ENCODE measurements at places on chromosomes 13 and 19.

GRCh38 chr13:66974174-66974573 is 256.0 kb downstream of the PCDH9 start:
- DNase-seq, result no peak

DNA sequence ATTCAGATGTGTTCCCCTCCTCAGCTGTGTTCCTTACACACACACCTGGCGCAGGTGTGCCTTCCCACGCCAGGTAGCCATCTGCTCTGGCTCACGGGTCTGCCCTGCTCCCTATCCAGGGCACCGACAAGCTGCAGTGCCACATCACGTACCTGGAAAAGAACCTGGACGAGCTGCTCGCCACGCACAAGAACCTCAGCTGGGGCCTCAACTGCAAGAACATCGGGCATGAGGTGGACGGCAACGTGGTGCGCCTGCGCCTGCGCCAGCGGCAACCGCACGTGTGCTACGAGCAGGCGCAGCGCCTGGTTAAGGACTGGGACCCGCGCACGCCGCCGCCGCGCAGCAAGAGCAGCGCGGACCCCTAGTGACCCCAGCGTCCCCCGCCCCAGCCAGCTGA is 26.5 kb upstream of the CASP14 start:
- DNase-seq, result no peak

- no peak for DNase-seq
Measured at GRCh38 chr19:4589579-4590410, 30.3 kb upstream of the SEMA6B start.

- no peak for DNase-seq
Measured at GRCh38 chr19:56601375-56601774, 6.3 kb downstream of the ZNF71 start.

- no peak for DNase-seq
Measured at GRCh38 chr19:44640518-44640917, 3.2 kb upstream of the PVR start.

- no peak for DNase-seq
Measured at GRCh38 chr13:25215253-25215575, 43.1 kb upstream of the AMER2 start.

- no peak for DNase-seq
Measured at GRCh38 chr13:112069061-112069844, 2.3 kb downstream of the SOX1 start.

DNA sequence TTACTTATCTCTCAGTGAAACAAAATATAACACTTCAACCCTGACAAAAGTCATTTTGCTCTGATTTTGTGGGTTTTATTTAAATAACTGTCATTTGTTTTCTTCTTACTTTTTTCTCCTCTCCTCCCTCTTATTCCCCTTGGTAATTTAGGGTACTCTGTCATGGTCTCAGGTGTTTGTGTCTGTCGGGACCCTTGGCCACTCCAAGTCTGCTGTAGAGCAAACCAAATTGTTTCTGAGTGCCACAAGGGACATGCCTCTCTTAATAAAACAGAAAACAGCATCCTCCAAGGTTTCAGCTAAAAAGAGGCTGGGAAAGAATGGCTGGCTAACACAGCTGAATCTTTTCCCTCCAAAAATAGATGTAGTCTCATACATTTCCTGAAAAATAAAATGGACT is 573.1 kb upstream of the KLF12 start:
- DNase-seq, result no peak

DNA sequence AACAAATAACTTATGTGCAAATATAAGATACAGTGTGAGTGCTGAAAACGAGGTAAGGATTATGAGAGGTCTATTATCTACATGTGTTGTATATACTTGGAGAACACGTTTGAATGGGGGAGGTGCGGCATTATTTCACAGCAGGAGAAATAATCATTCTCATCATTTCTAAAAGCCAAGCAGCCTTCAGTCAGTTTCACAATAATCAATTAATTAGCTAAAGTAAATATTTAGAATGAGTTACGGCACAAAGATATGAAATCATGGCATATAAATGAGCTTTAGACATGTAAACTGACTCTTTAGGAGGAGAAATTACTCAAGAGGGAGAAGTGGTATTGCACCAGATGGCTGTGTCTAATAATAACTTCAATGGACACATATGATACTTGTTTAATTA is 366.6 kb downstream of the DNAJC15 start:
- DNase-seq, result no peak

- DNase-seq, result no peak
Measured at GRCh38 chr13:74005320-74006157, 128.7 kb downstream of the KLF12 start.

DNA sequence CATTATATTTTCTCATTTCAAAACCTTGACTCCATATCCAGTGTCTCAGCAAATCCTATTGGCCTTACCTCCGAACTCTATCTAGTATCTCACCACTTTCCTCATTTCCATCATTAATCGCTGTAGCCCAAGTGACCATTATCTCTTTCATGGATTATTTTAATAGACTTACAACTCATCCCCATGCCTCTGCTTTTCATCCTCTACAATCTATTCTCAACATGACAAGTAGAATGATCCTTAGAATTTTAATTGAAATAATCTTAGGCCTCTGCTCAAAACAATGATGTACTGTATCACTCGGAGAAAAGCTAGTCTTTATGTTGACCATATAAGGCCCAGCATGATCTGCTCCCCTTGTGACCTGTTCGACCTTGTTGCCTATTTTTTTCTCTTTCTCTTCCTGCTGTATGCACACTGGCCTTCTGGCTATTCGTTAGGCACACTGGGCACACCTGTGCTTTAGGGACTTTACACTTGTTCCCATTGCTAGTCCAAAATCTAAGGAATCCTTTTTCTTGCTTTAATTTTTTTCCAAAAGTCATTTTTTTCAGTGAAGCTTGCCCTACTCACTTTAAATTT is 21.4 kb downstream of the DNAJC15 start:
- peak; percentile 70 for DNase-seq

- DNase-seq, result no peak
Measured at GRCh38 chr19:18278521-18279265, 2.7 kb downstream of the JUND start.

DNA sequence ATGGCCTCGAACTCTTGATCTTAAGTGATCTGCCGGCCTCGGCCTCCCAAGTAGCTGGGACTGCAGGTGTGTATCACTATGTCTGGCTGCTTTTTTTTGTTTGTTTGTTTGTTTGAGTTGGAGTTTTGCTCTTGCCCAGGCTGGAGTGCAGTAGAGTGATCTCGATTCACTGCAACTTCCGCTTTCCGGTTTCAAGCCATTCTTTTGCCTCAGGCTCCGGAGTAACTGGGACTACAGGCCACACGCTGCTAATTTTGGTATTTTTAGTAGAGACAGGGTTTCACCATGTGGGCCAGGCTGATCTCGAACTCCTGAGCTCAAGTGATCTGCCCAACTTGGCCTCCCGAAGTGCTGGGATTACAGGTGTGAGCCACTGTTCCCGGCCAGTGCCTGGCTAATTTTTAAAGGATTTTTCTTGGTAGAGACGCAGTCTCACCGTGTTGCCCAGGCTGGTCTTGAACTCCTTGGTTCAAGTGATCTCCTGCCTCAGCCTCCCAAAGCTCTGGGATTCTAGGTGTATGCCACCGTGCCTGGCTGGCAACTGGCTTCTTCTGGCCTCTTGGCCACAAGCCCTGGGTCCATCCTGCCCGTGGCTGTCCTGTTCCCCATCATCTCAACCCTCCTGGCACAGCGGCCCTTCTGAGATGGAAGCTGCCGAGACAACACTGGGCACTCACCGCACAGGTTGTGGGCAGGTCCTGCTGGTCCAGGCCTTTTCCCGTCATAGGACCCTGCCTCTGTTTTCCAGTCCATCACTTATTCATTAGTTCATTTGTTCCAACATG is 11.5 kb downstream of the TECR start:
- DNase-seq, result no peak

DNA sequence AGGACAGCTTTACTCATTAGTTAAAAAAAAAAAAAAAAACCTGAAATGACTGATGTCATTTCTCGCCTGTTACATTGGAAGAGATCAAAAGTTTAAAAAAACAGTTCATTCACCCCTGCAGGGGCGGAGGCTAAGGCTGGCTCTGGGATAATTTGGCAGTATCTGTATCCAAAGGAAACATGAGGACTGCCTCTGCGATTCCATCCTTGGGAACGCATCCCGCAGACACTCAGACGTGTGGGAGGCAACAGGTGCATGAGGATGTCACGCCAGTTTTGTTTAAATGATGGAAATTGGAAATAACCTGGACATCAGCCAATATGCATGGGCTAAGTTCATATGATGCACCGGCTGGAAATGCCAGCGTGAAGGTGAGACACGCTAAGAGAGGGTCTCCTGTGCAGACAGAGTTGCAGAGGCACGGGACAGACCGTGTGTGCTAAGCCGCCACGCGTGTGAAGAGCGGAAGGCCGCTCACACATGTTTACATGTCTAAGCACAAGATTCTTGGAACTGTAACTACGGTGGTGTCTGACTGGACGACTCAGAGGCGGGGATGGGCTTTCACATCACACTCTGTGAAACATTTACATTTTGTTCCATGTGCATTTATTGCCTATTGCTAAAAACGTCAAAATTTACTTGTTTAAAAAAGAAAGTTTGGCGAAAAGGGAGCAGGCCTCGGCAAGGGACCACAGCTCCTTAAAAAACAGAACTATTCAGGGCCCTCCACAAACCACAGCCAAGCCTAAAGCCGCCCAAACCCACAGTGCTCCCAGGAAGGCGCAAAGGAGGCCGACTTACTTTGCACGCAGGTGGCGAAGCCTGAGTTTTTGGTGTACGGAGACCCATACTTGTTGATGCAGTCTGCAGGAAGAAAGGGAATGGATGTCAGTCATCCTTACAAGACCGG is 17.9 kb downstream of the GAS6 start:
- no peak for DNase-seq

GRCh38 chr13:23561261-23561660 is 9.0 kb upstream of the TNFRSF19 start:
- DNase-seq, result no peak

- no peak for DNase-seq
Measured at GRCh38 chr19:40235238-40236025, 8.9 kb upstream of the CCNP start.

DNA sequence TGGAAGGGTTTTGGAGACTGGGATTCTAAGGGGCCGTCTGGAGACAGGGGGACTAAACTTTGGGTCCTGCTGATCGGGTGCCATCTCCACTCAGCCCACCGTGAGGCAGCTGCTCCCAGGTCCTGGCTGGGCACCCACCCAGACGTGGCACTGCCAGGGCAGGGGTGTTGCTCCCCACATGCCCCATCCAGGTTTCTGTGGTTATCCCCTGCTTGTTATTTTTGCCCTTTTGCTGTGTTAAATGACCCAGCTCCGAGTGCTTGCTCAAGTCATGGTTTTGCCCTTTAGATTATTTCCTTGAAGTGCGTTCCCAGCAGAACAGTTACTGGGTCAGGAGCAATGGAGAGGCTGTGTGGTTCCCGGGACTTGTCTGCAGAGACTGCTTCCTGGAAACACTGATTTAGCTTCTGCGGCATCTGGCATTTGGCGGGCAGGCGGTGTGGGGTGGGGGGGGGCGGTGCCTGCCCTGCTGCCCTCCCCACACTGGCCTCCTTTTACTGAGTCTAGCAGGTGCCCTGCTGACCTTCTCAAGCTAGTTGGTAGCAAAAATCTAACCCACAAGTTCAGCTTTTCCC is 1.9 kb downstream of the RAB11B start:
- DNase-seq, result no peak

- no peak for DNase-seq
Measured at GRCh38 chr19:49469828-49470614, 4.0 kb upstream of the FLT3LG start.
